RPMI7951 (cell line): ENCODE measurements at places on chromosomes 4 and X. TPM values are rescaled to one million over a fixed set of nuclear protein-coding genes. Genes with fewer than 3 reads are reported as not detected.
A peak's percentile ranks its signal among the peaks of the same experiment; 100 is the strongest.

DNA sequence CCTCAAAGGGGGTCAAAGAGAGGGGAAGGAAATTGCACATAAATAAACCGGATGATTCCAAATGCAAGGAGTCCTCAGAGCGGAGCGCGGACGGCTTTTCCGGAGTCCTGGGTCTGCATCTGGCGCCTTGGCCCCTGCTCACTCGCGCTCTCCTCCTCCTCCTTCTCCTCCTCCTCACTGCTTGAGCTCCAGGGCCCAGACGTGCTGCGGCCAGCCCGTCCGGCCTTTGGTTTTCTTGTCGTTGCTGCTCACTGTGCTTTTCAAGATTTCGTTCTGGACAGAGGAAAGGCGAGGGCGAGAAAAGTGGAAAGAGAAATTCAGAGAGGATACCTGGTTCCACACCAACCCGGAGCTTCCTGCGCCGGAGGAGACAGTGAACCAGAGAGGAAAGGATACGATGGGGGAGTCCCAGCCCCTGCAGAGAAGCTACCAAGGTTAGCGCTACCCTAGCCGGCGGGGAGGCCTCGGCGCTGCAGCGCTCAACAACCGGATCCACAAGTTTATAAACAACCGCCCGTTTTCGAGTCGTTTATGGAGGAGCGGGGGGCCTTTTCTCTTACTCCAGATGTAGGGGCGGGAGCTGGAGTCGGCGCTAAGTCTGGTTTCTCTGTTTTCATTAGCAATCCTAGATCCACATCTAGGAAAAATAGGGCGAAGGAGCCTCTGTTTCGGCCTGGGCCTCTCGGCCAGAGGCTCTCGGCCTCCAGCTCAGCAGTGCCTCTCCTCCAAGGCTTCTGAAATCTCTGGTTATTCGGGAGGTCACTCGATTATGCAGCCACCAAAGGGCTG is 2.7 kb downstream of the HAND2 start:
- DNase-seq: no peak

- peak; percentile 7 for DNase-seq
Observed at GRCh38 chrX:19990151-19990555, 708 bp downstream of the BCLAF3 start.

DNA sequence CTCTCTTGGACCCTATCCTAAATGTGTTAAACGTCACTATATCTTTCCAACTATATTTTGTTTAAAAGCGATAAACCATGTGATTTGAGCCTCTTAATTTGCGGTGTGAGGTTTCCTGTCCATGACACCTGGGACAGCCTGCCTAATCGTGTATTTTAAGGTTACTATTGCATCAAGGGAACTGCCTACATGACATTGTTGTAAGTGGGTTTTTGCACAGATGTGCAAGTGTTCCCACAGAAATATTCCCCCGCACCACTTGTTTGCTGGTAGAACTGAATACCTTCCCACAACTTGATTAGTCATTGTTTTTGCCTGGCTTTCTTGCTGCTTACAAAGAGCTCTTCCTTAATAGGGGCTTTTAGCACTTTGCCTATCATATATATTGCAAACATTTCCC is 5.1 kb upstream of the FAM184B start:
- no peak for DNase-seq

- DNase-seq: peak; percentile 62
Observed at GRCh38 chr4:185640811-185641675, 105.7 kb upstream of the PDLIM3 start.

DNA sequence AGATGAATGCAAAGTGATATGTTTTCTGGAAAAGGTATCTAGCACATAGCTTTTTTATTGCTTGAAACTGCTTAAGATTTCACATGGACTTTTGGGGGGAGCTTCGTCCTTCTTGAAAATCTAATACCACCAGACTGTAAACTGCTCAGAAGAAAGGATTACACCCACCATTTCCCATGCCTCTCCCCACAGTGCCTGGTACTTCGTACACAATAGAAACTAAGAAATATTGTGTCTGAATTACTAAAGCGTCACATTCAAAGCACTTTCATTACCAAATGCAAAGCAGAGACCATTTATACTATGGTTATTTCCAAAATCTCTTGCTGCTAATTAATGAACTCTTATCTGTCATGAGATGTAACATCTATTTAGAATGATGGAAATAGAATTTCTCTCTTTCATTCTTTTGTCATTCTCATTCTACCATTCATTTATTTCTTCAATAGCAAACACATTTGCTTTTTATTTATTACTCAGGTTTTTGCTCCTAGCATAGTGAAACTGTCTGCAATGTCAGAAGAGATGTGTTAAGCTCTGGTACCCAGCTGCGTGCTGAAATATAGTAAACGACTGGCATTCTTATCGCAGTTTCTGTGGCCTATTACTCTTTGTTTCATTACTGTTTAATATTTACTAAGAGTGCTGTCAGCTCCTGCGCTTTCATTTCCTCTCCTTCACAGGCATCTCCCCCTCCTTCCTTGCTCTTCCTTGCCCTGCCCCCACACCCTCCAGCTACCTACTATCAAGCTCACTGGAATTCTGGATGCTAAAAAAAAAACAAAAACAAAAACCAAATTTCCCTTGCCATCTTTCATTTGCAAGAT is 51.4 kb upstream of the RAPGEF2 start:
- no peak for DNase-seq

- DNase-seq: no peak
Observed at GRCh38 chrX:140822861-140823260, 113.3 kb downstream of the LINC00632 start.

Gene TLR8
- not detected in 2 replicates for total RNA-seq

DNA sequence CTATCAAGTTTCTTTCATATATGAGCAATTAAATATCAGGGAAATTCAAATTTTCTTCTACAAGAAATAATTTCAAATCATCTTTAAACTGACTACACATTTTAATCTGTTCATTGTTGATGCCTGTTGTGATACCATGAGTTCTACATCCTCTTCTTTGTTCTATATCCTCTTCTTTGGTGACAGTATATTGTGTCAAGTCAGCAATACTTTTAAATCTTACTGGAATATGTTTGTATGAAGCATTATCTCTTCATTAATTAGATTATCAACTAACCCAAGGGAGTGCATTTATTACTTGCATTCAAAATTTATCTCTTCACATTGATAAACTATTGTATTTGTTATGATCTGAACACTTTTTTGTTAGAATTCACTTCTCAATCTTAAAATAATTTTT is 275.0 kb upstream of the INTU start:
- DNase-seq: no peak

- no peak for DNase-seq
Observed at GRCh38 chr4:8224975-8225625, 26.0 kb downstream of the SH3TC1 start.

GRCh38 chr4:154741131-154741665 is 2.6 kb upstream of the LRAT start:
- no peak for DNase-seq

- DNase-seq: peak; percentile 17
Observed at GRCh38 chr4:158884280-158884679, 115.5 kb downstream of the FNIP2 start.

Gene RNF212
- total RNA-seq: not detected in 2 replicates
